ENCODE measurements at places on chromosomes 7 and 10. TPM values are rescaled to one million over a fixed set of nuclear protein-coding genes. Genes with fewer than 3 reads are reported as not detected.

GTF2IRD1 gene
- 7.5 TPM for total RNA-seq

GALNT17 gene
- 29.8 TPM for total RNA-seq

SVOPL gene
- total RNA-seq: not detected

SFR1 gene
- total RNA-seq: 0.32 TPM

PLAC9 gene
- total RNA-seq: 221 TPM

RSU1 gene
- total RNA-seq: 82.2 TPM

Measured in ascending aorta (tissue), 2 donors.